Cerebellar nuclear complex (tissue), 1 donor: ENCODE measurements at places on chromosomes 2 and 18.

DNA sequence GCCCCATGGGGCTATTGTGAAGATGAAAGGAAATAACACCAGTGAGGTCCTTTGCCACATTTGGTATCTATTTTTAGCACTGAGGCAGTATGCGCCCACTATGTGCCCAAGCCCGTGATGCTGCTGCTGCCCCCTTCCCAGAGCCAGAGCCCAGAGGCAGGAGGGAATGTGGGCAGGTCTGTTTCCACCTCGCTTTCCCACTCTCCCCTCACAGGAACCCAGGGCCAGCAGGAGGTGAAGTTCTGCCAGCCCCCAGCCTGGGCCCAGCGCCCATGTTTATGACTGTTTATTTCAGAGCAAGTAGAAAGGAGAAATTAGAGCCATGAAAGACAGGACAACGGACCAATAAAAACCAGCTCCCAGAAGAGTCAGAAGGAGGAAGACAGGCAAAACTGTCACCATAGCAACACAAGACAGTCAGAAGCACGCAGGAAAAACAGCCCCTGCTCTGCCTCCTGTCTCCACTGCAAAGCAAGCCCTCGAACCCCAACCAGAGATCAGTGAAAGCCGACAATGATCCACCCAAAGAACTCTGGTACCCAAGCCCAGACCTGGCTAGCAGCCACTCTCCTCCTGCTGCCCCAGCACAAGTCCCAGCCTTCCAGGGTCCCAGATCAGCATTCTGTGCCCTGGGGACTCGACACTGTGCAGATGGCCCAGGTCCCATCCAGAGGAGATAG is 1.4 kb downstream of the CYRIA start:
- peak; percentile 40 for DNase-seq

DNA sequence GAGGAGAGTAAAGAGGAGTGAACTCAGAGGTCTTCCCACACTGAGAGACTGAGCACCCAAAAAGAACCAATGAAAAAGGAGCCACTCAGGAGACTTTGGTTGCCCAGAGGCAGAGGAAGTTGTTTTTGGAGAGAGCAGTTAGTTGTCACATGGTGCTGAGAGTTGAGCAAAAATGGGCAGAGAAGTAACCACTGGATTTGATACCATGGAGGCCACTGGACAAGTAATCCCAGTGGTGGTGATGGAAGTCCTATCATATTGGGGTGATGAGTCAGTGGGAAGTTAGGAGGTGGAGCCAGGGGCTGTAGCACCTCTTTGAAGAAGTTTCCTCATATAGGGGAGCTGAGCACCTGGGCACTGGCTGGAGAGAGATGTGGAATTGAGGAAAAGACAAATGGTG is 235.8 kb downstream of the TPGS2 start:
- no peak for DNase-seq

DNA sequence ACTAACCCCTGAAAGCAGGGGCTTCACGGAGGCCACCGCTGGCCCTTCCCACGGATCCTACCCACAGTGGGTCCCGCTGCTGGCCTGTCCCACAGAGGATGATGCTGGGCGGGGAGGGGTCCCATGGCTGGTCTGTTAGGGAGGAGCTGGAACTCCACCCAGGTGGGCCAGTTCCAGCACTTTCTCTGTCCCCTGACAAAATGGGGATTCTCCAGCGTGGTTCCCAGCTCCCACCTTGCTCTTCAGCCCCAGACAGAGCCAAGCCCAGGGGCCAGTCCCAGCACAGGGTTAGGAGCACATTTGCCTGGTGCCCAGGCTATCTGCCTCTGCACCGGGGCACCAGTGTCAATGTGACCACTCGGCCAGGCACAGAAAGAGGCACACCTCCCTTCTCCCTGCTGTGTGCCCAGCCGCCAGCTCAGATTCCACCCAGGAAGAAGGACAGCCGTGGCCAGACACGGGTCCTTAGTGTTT is 50.0 kb downstream of the ANKMY1 start:
- DNase-seq = no peak

- DNase-seq = no peak
Measured at GRCh38 chr2:202944408-202944807, 32.3 kb downstream of the CARF start.

- DNase-seq = no peak
Measured at GRCh38 chr2:129911363-129912065, 68.0 kb upstream of the RAB6C start.

DNA sequence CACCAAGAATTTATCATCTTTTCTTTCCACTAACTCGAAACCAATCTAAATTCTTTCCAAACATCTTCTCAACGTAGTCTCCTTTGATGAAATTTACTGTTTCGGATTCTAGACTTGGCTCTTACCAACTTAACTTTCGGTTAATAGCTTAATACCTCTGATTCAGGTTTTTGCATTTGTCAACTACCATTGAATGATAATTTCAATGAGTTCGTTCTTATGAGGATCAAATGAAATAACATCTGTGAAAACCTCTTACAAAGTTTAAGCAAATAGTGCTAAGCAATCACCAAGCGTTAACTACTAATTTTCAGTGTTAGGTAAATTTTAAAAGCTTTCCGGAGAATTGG is 593 bp upstream of the NRBP1 start:
- no peak for DNase-seq

GRCh38 chr2:125254010-125254409 is 1228.9 kb downstream of the CNTNAP5 start:
- DNase-seq = no peak

DNA sequence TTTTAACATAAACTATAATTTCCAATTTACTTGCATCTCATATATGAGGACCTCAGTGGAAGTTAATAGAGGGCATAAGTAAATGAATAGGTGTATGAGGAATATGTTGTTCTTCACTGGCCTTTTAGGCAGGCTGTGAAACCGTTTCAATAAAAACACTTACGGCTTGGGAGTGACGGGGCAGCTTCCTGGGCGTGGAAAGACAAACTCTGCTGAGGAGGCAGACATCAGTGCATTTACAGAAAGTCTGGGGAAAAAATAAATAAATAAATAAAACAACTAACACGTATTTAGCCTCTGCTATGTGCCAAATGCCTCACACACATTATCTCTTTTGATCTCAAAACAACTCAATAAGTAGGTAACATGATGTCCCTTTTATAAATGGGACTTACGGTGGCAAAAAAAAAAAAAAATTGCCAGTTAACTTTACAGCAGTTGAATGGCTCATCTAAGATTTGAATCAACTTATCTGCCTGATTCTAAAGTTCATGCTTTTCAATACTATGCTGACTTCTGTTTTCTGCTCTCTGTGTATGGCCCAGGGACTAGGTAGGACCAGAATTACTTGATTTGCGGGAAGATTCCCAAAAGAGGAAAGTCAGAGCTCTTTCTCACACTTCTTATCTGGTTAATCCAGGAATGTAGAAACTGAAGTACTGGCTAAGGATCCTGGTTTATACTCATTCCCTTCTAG is 77.5 kb upstream of the LRATD1 start:
- DNase-seq = no peak

GRCh38 chr18:55251254-55251971 is 292.2 kb upstream of the CCDC68 start:
- no peak for DNase-seq

- no peak for DNase-seq
Measured at GRCh38 chr2:236993286-236993685, 92.4 kb upstream of the COPS8 start.

DNA sequence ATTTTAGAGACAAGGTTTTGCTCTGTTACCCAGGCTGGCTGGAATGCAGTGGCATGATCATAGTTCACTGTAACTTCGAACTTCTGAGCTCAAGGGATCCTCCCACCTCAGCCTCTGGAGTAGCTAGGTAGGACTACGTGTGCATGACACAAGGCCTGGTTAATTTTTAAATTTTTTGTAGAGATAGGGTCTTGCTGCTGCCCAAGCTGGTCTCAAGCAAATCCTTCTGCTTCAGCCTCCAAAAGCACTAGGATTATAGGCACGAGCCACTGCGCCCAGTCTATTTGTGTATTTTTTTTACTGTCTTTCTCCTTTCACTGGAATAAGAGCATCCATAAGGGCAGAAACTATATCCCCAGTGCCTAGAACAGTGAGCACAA is 89.3 kb downstream of the PLEKHM3 start:
- no peak for DNase-seq

DNA sequence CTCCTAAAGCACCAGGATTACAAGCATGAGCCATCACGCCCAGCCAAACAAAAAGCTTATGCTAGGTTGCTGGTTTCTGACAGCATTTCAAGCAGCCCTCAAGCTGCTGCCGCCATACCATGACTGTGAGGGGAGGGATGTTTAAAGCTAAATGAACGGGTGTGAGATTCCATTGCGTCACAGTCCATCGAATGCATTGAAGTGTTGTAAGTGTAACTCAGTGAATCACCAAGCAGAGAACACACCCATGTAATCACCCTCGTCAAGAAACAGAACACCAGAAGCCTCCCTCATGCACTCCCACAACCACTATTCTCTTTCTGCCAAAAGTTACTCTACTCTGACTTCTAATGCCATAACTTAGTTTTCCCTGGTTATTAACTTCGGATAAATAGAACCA is 32.8 kb upstream of the MC5R start:
- DNase-seq = no peak

DNA sequence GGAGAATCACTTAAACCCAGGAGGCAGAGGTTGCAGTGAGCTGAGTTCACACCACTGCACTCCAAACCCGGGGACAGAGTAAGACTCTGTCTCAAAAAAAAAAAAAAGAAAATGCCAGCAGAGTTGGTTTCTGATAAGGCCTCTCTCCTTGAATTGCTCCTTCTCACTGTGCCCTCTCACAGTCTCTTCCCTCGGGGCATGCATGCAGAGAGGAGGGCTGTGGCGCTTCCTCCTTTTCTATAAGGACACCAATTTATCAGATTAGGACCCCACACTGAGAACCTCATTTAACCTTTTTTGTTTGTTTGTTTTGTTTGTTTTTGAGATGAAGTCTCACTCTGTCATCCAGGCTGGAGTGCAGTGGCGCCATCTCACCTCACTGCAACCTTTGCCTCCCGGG is 110.5 kb downstream of the ZFP36L2 start:
- DNase-seq = no peak

- no peak for DNase-seq
Measured at GRCh38 chr2:127324635-127325034, 30.7 kb upstream of the ERCC3 start.

DNA sequence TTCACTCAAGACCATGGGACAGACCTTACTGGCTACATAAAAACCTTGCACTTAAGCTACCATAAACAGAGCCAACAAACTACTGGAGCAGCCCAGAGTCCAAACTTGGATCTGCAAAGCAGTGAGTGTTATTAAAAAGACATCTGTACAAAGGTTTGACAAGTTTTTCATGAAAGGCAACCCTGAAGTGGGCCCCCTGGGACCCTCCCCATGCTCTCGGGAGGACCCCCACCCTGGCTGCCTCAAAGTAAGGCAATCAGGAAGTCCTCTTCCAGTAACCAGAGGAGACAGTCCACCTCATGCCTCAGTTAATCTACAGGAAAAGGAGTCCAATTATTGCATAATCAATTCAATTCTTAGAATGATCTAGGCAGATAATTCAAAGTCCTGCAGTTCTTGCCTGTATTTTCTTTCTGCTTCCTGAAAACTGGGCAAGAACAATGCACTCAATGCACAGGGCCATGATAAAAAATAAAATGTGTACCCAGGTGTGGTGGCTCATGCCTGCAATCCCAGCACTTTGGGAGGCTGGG is 69.7 kb downstream of the TBC1D8 start:
- DNase-seq = no peak

GRCh38 chr2:231613331-231613662 is 20.6 kb downstream of the TEX44 start:
- DNase-seq = no peak

DNA sequence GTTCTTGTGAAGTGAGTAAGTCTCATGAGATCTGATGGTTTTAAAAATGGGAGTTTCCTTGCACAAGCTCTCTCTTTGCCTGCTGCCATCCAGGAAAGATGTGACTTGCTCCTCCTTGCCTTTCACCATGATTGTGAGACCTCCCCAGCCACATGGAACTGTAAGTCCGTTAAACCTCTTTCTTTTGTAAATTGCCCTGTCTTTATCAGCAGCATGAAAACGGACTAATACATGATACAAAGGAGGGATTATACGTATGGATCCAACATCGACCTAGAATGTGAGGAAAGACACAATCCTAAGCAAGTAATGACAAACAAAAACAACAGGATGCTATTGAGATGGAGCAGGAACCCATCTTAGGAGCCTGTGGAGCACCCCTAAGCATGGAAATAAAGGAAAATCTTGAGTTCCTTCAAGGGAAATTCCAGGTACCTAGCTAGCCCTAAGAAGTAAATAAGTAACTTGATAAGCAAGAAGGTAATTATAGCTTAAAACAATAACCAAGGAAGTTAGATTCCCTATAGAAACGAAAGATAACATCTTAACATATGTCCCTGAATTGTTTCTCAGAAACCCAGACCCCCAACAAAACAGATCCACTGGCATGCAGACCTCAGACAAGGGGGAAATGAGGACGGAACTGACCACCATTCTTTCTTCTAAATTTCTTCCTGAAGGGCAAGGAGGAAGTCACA is 1.5 kb upstream of the TNFRSF11A start:
- no peak for DNase-seq

DNA sequence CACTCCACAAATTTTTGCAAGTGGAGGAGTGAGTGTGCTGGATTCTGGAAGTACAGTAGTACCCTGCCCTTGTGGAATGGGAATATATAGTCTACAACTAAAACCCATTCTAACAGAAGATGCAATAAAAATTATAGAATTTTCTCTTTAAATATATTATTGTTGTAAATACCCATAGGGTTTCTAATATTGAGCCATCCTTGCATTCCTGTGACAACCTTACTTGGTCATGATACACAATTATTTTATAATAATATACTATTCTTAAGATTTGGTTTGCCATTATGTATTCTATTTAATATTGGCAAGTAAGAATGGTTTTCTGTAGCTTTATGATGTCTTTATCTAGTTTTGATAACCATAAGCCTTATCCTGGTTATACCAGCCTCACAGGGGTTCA is 52.2 kb downstream of the EML6 start:
- DNase-seq = no peak

- DNase-seq = no peak
Measured at GRCh38 chr2:41716497-41716896, 331.3 kb upstream of the PKDCC start.

- DNase-seq = no peak
Measured at GRCh38 chr18:3250237-3251107, 2.9 kb downstream of the MYL12A start.

GRCh38 chr2:159996792-159997546 is 65.4 kb downstream of the PLA2R1 start:
- no peak for DNase-seq
